ENCODE measurements at places on chromosomes 16 and 17.

- no peak for DNase-seq
Measured at GRCh38 chr16:18958621-18959029, 25.1 kb upstream of the TMC7 start.

DNA sequence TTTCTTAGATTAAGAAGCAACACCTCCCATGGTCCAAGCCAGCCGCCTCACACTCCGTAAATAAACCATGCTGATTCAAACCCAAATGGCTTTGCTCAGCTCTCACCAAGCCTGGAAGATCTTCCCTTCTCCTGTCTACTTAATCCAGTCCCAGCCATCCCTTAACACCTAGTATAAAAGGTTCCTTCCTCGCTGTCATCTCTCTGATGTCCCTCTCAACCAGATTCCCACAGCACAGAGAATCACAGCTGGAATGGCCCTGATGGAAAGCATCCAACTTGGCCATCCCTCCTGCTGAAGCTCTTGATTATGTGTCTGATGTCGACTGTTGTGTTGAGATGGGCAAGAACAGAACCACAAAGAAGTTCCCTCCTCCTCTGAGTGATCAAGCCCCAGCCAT lies 50.6 kb upstream of the ADCY9 start:
- DNase-seq = no peak

DNA sequence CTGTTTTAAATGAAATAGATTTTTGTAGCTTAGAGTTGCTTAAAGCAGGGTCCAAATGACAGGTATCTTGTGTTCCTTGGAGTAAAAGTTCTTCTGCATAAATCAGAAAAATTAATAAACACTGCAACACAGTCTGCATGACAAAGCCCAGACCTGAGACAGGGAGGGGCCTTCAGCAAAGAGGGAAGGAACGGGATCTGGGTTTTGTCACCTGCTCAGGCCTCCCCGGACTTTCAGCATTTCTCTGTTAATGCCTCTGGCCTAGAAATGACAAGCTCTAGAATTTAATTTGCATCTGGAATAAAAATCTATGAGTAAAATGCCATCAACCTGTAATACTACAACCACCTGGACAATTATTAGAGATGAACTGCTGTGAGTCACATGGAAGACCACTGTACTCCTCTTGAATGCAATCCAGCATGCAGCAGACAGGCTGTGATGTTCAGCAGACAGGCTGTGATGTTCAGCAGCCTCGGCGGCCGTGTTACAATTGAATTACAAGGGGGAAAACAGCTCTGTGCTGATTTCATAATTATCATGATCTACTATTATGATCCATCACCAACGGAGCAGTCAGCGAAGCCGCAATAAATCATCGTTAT lies 170.2 kb downstream of the TOX3 start:
- DNase-seq = no peak

GRCh38 chr17:1590747-1591473 lies 28.3 kb upstream of the PITPNA start:
- no peak for DNase-seq

DNA sequence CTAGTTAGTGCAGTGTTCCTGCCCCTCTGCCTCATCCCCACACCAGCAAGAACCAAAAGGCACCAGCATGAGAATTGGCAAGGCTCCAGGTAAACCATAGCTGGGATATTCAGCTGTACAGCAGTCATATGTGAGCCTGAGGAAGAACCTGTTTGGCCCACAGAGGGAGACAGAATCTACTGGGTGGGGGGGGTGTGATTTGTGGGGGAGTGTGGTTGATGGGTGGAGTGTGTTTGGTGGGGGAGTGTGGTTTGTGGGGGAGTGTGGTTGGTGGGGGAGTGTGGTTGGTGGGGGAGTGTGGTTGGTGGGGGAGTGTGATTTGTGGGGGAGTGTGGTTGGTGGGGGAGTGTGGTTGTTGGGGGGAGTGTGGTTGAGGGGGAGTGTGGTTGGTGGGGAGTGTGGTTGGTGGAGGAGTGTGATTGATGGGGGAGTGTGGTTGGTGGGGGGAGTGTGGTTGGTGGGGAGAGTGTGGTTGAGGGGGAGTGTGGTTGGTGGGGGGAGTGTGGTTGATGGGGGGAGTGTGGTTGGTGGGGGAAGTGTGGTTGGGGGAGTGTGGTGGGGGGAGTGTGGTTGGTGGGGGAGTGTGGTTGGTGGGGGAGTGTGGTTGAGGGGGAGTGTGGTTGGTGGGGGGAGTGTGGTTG lies 19.5 kb downstream of the MINK1 start:
- DNase-seq = no peak

DNA sequence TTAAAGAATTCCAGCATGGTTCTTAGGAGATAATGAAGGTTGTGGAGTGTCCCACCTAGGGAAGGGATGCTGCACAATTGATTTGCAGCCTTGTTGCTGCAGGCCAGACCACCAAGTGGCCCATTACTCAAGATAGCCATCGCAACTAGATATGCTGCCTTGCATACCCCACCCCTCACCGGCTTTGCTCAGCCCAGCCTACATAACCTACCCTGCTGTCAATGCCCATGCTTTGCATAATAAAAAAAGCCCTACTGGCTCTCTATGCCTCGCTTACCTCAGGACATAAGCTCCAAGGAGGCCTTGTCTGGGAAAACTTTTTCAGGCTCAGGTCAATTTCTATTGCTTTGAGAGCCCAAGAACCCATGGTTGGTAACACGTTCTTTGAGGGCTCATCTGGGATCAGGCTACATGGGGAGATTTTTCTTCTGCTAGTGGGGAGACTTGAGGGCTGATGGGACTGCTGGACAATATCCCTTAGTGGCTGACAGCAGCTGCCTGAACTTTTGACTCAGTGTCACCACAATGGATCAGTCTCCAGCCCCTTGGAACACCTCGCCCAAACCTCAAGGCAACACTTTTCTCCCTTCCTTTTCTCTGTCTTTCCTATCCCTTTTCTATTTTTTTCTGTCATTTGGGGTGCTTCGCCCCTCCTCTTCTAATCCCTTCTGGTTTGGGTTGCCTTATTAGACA lies 38.3 kb downstream of the SCPEP1 start:
- DNase-seq = no peak

DNA sequence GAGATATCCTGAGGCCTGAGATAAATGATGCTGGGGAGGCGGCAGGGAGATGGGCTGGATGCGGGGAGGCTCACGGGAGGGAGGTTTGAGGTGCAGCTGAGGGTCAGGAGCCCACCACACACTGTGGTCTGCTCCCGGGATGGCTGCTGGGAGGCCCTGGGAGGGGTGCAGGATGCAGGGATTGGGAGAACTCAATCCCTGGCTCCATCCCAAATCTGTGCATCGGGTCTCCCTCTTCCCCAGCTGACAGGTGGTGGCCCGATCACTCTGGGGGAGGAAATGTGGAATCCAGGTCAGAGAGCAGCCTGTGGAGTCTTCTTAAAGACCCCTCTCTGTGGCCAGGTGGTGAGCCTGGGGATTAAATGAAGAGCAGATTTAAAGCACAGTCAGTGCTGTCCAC lies 12.0 kb downstream of the PHB1 start:
- no peak for DNase-seq

DNA sequence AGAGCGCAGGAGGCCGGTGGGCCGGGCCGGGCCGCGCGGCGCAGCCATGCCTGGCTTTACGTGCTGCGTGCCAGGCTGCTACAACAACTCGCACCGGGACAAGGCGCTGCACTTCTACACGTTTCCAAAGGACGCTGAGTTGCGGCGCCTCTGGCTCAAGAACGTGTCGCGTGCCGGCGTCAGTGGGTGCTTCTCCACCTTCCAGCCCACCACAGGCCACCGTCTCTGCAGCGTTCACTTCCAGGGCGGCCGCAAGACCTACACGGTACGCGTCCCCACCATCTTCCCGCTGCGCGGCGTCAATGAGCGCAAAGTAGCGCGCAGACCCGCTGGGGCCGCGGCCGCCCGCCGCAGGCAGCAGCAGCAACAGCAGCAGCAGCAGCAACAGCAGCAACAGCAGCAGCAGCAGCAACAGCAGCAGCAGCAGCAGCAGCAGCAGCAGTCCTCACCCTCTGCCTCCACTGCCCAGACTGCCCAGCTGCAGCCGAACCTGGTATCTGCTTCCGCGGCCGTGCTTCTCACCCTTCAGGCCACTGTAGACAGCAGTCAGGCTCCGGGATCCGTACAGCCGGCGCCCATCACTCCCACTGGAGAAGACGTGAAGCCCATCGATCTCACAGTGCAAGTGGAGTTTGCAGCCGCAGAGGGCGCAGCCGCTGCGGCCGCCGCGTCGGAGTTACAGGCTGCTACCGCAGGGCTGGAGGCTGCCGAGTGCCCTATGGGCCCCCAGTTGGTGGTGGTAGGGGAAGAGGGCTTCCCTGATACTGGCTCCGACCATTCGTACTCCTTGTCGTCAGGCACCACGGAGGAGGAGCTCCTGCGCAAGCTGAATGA lies 606 bp downstream of the THAP11 start:
- DNase-seq = peak; percentile 74

DNA sequence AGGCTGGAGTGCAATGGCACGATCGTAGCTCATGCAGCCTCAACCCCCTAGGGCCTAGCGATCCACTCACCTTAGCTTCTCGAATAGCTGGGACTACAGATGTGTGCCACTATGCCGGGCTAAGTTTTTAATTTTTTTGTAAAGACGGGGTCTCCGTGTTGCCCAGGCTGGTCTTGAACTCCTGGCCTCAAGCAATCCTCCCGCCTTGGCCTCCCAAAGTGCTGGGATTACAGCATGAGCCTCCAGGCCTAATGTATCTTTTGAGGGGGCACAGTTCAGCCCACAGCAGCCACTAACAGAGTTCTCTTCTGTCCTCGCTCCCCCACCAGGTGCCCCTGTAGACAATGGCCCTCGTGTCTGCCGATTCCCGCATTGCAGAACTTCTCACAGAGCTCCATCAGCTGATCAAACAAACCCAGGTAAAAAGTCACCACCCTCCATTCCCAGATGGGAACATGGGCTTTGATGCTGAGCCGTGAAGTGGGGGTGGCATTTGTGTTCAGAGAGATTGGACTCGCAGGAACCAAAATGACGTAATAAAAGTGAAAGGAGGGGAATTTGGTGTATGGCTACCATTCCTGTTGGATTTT lies 16.0 kb downstream of the SULT1A2 start:
- DNase-seq = no peak

- DNase-seq = no peak
Measured at GRCh38 chr17:55264278-55264644, 499 bp upstream of the HLF start.

- no peak for DNase-seq
Measured at GRCh38 chr17:73785958-73786743, 141.9 kb upstream of the SDK2 start.

- no peak for DNase-seq
Measured at GRCh38 chr17:64630309-64631223, 31.5 kb downstream of the SMURF2 start.

DNA sequence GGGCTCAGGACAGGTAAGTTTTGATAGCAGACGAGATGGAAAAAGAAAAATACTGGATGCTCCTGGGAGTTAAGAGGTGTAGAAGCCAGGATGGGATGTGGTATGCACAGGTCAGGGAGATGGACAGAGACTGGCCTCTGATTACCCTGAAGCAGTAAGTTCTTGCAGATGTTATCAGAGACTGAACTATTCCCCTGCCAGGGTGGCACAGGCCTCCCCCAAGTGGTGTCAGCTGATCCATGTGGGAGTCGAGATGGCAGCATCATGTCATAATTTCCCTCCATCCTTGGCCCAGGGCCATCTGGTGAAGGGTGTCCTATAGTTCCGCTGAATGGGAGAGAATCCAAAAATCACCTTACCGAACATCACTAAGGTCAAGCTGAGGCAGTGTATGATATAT lies 14.1 kb upstream of the NKD1 start:
- DNase-seq = no peak

- peak; percentile 52 for DNase-seq
Measured at GRCh38 chr16:68283801-68284598, 19.7 kb downstream of the SLC7A6 start.

GRCh38 chr16:17299790-17300189 lies 171.0 kb downstream of the XYLT1 start:
- DNase-seq = no peak

GRCh38 chr17:41326173-41327145 lies 10.9 kb upstream of the KRTAP17-1 start:
- DNase-seq = no peak

GRCh38 chr17:43846221-43846712 lies 709 bp upstream of the CD300LG start:
- peak; percentile 80 for DNase-seq

- DNase-seq = no peak
Measured at GRCh38 chr16:55077266-55077665, 146.6 kb downstream of the IRX5 start.

DNA sequence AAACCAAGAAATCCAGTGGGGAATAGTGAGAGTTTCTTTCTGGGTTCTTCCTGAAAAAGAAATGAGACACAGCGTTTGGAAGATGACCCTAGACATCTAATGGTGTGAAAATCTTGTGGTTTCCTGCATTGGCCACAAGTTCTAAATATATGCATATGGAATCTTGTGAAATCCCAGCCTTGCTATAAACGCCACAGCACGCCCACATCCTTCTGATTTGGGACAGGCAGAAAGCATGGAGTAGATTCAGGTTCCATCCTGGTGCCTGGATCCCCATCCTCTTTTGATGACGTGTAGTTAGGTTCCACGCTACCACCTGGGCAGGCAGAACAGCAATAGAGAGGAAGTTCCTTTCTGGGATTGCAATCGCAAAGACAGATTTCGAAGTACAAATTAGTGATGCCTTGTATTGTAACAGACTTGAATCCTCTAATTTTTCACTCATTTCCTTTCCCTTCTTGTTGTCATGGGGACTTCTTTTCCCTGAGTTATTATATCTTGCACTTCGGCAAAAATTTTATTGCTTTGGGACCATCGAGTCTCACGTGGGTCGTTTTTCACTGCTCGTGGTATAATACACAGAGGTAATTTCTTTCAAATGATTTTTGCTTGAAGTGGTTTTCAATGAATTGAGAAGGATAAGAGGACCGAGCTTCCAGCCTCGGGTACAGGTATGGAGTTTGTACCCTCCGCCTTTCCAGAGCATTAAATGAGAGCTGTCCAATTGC lies 37.6 kb downstream of the HS3ST4 start:
- DNase-seq = no peak

- DNase-seq = no peak
Measured at GRCh38 chr17:1147664-1148063, 32.1 kb downstream of the ABR start.

GRCh38 chr17:43146649-43147048 lies 21.5 kb upstream of the BRCA1 start:
- no peak for DNase-seq

- DNase-seq = peak; percentile 27
Measured at GRCh38 chr17:57662644-57663308, 82.3 kb downstream of the CCDC182 start.

GRCh38 chr16:80380514-80380913 lies 160.3 kb upstream of the DYNLRB2 start:
- DNase-seq = no peak
